Mesenteric fat pad (tissue), 1 donor: ENCODE measurements at places on chromosomes 13 and 19. TPM values are rescaled to one million over a fixed set of nuclear protein-coding genes. Genes with fewer than 3 reads are reported as not detected.
A peak's percentile ranks its signal among the peaks of the same experiment; 100 is the strongest.

Gene CCDC70
- total RNA-seq = not detected

Gene CFAP97D2
- not detected for total RNA-seq

Gene C19orf81
- not detected for total RNA-seq

Gene N4BP2L1
- total RNA-seq = 10.1 TPM

Gene FXYD3
- total RNA-seq = 1.3 TPM

Gene BRME1
- total RNA-seq = 0.67 TPM

Gene RASAL3
- 4.1 TPM for total RNA-seq

Gene CASP14
- not detected for total RNA-seq

Gene IGFL3
- total RNA-seq = not detected

Gene SPPL2B
- 37.8 TPM for total RNA-seq

- DNase-seq = peak; percentile 93
These were observed 539 bp upstream of the ZNF667 start for GRCh38 chr19:56477429-56478338.

GRCh38 chr19:37987356-37988332 lies 80.6 kb downstream of the SIPA1L3 start:
- no peak for DNase-seq

- no peak for DNase-seq
These were observed 10.7 kb downstream of the PRKACA start for GRCh38 chr19:14106840-14107239.

DNA sequence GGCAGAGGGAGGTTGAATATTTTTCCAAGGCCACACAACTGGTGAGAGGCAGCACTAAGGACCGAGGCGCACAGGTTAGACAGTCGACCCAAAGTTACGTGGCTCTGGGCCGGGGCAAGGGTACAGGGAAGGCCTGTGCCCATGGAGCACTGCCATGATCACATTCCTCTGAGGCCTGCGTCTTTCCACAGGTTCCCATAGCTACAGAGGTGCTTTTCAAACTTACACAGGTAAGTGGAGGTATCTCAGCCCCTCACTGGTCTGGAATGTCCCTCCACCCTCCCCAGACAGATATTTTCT lies 814 bp downstream of the ZNF211 start:
- no peak for DNase-seq

DNA sequence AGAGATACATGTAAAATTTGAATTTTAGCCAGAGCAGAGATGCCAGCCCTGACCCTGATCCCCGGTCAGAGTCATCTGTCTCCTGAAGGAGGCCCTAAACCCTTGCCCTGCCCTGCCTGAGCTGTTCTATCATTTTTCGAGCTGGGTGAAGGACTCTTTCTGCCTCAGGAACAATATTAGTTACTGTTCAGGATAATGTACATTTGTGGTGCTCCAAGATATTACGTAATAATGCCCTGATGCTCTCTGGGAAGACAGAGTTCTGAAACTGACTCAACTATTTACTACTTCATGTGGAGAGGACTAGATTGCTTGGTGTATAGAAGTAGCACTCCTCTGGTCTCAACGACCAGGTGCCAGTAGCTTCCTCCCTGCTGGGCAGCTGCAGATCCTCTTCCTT lies 37.9 kb upstream of the UBL3 start:
- DNase-seq = no peak

- DNase-seq = no peak
These were observed 696 bp downstream of the ZNF460 start for GRCh38 chr19:57280962-57281400.

DNA sequence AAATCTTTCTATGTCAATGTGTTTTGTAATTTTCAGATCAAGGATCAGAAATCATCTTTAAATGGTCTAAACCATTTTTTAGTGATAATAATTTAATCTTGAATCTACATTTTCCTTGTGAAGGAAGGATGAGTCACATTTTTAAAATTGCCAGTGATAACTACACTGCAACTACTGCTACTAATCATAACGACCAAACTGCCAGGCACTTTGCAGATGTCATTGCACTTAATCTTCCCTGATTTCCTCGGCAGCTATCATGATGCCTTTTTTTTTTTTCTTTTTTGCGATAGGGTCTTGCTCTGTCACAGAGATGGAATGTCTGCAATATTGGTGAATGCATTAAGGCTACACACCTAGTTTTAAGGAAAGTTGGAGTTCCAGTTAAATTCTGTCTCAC lies 41.4 kb upstream of the SLC10A2 start:
- DNase-seq = no peak

DNA sequence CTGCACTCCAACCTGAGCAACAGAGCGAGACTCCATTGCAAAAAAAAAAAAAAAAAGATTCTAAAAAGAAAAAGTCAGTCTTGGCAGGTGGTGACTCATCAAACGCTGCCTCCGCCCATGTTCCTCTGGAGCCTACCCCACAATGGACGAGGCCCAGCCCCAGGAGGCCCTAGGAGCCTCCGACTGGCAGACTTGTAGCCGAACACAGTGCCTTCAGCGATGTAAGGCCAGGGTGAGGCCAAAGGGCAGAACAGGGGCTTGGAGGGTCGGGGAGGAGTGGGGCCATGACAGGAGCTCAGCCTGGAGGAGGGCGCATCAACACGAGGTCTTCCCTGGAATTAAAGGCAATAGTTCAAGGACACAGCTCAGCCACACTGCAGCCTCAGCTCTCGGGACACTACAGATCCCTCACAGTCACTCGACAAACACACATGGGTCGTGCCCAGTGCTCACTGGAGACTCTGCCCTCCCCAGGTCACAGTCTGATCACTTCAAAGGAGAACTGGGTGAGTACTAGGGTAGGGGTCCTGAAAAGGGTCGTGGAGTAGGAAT lies 5.1 kb downstream of the USE1 start:
- DNase-seq = no peak

GRCh38 chr13:82088781-82089180 lies 1747.9 kb upstream of the SPRY2 start:
- no peak for DNase-seq

GRCh38 chr19:56162258-56162657 lies 13.6 kb upstream of the GALP start:
- DNase-seq = no peak

GRCh38 chr19:8319807-8320520 lies 1.2 kb downstream of the NDUFA7 start:
- DNase-seq = no peak

DNA sequence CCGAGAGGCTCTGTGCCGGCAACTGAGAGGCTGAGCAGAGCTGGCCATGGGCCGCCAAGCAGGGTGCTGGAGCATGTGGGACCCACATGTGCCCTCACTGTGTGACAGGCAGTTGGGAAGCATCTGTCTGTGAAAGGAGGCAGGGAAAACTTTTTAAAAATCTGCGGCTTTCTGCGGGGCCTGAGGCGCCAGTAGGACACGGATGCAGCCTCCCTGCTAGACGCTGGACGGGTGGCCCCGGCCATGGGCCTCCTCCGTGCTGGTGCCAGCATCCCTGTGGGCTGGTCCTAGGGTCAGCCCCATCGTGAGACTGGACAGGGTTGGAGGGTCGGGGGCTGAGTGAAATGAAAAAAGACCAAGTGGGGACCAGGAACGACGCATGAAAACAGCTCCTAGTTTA lies 20.9 kb upstream of the DCUN1D2 start:
- DNase-seq = no peak

- no peak for DNase-seq
These were observed 46.8 kb downstream of the PTPRS start for GRCh38 chr19:5293612-5294378.

DNA sequence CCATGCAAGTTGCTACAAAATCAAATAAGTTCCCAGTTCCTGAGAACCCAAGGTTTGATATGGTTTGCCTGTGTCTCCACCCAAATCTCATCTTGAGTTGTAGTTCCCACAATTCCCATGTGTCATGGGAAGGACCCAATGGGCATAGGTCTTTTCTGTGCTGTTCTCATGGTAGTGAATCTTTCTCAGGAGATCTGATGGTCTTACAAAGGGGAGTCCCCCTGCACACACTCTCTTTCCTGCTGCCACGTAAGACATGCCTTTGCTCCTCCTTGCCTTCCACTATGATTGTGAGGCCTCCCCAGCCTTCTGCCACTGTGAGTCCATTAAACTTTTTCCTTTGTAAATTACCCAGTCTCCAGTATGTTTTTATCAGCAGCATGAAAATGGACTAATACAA lies 28.5 kb upstream of the TSHZ3 start:
- DNase-seq = no peak

DNA sequence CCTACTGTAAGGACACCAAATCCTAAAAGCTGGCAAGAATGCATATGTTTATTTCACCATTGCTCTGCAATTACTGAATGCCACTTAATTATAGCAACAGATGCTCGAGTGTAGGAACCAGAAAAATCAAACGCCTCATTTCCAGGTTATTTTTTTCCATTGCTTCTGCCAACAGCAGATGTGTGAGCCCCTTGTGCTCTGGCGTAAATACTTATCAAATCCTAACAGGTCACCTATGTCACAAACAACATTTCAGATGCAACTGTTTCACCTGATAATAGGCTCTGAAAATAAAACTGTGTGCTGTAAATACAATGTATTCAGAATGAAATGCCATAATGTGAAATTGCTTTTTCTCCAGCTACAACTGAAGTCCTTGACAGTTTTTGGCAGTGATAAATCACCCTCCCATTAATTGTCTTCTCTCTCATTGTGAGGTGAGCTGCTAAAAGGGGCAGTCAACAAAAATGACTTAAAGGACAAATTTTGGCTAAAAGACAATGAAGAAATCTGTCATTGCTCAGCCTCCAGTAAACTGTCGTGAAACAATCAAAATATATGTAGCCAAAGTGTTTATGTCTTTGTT lies 344.0 kb downstream of the DACH1 start:
- DNase-seq = no peak

- no peak for DNase-seq
These were observed 15.3 kb upstream of the CDC16 start for GRCh38 chr13:114219392-114219791.

- no peak for DNase-seq
These were observed 5.2 kb upstream of the ATP1A3 start for GRCh38 chr19:41999071-41999877.

DNA sequence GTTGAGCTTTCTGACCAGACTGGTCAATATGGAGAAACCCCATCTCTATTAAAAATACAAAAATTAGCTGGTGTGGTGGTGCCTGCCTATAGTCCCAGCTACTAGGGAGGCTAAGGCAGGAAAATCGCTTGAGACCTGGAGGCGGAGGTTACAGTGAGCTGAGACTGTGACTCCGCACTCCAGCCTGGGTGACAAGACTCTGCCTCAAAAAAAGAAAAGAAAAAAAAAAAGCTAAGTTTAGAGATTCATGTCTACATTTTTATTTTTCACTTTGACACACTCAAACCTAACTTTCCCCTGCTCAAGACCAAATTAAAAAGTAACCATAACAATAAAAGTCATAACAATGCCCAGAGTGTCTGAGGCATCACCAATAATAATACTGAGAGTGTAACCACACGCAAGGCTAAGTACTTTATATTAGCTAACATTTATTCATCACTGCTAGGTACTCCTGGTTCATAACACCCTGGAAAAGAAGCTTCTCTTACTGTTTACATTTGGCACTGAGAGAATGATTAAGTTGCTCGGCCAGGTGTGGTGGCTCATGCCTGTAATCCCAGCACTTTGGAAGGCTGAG lies 5.7 kb downstream of the IRGC start:
- no peak for DNase-seq

DNA sequence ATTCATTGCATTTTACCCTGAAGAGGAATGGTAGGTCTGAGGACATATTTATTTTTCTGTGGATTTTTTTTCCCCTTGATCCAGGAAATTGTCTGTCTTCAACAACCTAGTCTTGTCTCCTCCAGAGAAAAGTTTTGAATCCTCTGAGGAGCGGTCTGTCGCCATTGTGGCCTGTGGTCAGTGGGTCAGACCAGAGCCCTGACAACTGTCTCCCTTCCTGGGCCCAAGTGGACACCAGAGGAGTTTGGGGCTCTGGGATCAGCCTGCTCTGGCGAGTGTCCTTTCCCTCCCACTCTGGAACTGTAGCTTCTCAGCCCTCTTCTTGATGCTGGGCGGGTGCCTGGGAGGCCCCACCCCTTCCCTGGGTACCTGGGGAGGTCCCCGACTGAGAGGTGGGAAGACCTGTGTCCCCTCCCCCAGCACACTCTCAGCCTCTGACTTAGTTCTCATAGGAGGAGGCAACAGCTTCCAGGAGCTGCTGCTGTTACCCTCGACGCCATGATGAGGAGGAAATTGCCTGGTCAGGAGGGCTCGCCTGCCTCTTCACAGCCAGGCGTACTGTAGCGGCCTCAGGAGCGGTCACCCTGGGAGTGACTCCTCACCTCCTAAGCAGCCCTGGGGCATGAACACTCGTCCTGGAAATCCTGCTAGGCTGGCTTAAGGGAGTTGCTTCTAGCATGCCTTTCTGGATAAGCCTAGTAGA lies 110.3 kb downstream of the GGACT start:
- DNase-seq = no peak

DNA sequence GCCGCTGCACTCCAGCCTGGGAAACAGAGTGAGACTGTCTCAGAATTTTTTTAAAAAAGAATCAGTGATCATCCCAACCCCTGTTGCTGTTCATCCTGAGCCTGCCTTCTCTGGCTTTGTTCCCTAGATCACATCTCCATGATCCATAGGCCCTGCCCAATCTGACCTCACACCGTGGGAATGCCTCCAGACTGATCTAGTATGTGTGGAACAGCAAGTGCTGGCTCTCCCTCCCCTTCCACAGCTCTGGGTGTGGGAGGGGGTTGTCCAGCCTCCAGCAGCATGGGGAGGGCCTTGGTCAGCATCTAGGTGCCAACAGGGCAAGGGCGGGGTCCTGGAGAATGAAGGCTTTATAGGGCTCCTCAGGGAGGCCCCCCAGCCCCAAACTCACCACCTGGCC lies at the start of gene KLK2:
Gene KLK2, plus strand, starts transcription at position 384 of the 400 bp plus-strand sequence. CDS start 35 bp downstream, outside the sequence.
- no peak for DNase-seq

GRCh38 chr13:69704311-69704710 lies 403.3 kb upstream of the ATXN8OS start:
- no peak for DNase-seq

- no peak for DNase-seq
These were observed 60.5 kb downstream of the CELF5 start for GRCh38 chr19:3284759-3285646.

GRCh38 chr13:42394711-42395085 lies 122.7 kb downstream of the AKAP11 start:
- no peak for DNase-seq

DNA sequence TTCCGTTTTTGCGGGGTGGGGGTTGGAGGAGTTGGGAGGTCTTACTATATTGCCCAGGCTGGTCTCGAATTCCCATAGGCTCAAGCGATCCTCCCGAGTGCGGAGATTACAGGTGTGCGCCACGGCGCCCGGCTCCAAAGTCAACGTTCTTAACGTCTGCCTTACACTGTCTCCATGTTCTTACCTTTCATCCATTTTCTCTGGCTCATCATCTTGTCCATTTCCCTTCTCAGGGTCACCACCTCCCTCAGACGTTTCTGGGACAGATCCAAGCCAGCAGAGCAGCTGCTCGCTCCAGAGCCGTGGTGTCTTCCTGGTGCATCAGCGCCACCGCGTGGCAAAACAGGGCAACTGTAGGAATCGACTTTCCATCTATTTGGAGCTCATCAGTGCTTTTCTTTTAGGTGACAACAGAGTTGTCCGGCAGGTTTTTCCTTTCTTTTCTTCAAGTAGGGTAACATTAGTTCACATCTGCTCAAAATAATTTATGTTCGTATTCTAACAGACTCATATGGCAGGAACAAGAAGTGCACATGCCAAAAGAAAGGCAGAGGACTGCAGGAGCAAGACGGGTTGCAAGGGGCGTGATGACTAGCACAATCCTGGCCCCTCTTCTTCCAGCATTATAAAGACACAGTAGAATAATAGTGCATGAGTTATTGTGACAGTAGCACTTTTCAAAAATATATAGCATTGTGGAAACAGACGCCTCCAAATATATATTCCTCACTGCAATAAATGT lies 103.1 kb upstream of the ABCC4 start:
- DNase-seq = peak; percentile 91
